ENCODE measurements at places on chromosomes 2 and 18. TPM values are rescaled to one million over a fixed set of nuclear protein-coding genes. Genes with fewer than 3 reads are reported as not detected.

The CCL20 gene
- not detected for total RNA-seq

The ACMSD gene
- total RNA-seq = not detected

The UGT1A3 gene
- not detected for total RNA-seq

The SETBP1 gene
- total RNA-seq = 50.2 TPM

The CD207 gene
- total RNA-seq = 0.27 TPM

The PLGLB2 gene
- 4.9 TPM for total RNA-seq

The MRPL33 gene
- 99.5 TPM for total RNA-seq

The SLC38A11 gene
- total RNA-seq = 2.0 TPM

The ALPI gene
- total RNA-seq = not detected

The B3GNT7 gene
- 11.4 TPM for total RNA-seq

The SIX3 gene
- 0.14 TPM for total RNA-seq

The SKA1 gene
- not detected for total RNA-seq

The EMILIN1 gene
- 231 TPM for total RNA-seq

The CXCR1 gene
- 4.4 TPM for total RNA-seq

The COL4A4 gene
- 34.0 TPM for total RNA-seq

The ITGA4 gene
- 40.3 TPM for total RNA-seq

The SPR gene
- total RNA-seq = 26.1 TPM

The CRYGC gene
- total RNA-seq = not detected

The MAP3K19 gene
- not detected for total RNA-seq

The NFE2L2 gene
- total RNA-seq = 64.3 TPM

The ABCB11 gene
- not detected for total RNA-seq

The RAB6C gene
- total RNA-seq = 0.68 TPM

The LRP1B gene
- total RNA-seq = 0.27 TPM

The GPC1 gene
- 94.2 TPM for total RNA-seq

The CCDC148 gene
- total RNA-seq = 0.71 TPM

The RAMP1 gene
- 246 TPM for total RNA-seq

The ALLC gene
- 1.1 TPM for total RNA-seq

The IL1RL2 gene
- total RNA-seq = 1.3 TPM

The ZNF521 gene
- total RNA-seq = 17.2 TPM

The CNGA3 gene
- not detected for total RNA-seq

The UGT1A8 gene
- total RNA-seq = not detected

The DPY30 gene
- total RNA-seq = 30.7 TPM

The SLC9A2 gene
- not detected for total RNA-seq

The UNC80 gene
- not detected for total RNA-seq

The TRIM54 gene
- 2.5 TPM for total RNA-seq

The GALNT13 gene
- total RNA-seq = 2.5 TPM

The AGXT gene
- total RNA-seq = not detected

The MAP4K3 gene
- 53.7 TPM for total RNA-seq

The CHRNA1 gene
- total RNA-seq = not detected

The HNMT gene
- 57.0 TPM for total RNA-seq

The PKDCC gene
- 75.8 TPM for total RNA-seq

The DSEL gene
- 38.5 TPM for total RNA-seq

The LCT gene
- total RNA-seq = 0.28 TPM
